ENCODE measurements at places on chromosomes 16 and 17. TPM values are rescaled to one million over a fixed set of nuclear protein-coding genes. Genes with fewer than 3 reads are reported as not detected.

SEPTIN12 gene
- polyA plus RNA-seq = 0.14 TPM

HID1 gene
- polyA plus RNA-seq = 9.9 TPM

LCMT1 gene
- polyA plus RNA-seq = 41.9 TPM

SDR42E1 gene
- 1.8 TPM for polyA plus RNA-seq

NPIPB4 gene
- polyA plus RNA-seq = 37.2 TPM

KRT40 gene
- polyA plus RNA-seq = 0.11 TPM

Measured in thymus (tissue), 14 donors.